ENCODE measurements at places on chromosomes 11 and 22.

DNA sequence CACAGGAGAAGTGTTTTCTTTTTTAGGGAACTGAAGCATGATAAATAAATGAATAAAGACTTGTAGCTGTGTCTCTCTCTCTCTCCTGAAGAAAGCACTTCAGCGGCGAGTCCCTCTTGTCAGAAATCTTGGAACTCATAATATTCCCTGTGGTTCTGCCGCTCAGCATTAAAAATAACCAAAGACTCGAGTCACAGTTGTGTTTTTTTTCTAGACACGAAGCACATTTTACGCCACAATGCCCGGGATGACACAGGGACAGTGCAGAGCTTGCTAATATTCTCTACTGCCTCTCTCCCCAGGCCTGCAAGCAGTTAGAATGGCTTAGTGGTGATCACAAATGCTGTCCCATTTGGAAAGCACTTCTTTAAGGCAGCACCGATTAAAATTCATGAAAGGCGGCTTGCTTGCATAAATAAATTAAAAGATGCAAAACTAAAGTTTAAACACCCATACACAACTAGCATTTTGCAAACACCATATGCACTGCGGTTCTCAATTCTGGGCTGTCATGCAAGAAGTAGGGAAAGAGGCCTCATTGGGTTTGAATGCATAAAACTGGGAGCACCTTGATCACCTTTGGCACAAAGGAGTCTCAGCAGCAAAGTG lies 597.4 kb downstream of the SOX6 start:
- no peak for DNase-seq

GRCh38 chr22:31651664-31652063 lies 10.4 kb downstream of the PISD start:
- no peak for DNase-seq

- peak; percentile 94 for DNase-seq
These were observed 678 bp upstream of the ZFP91 start for GRCh38 chr11:58578136-58578634.

DNA sequence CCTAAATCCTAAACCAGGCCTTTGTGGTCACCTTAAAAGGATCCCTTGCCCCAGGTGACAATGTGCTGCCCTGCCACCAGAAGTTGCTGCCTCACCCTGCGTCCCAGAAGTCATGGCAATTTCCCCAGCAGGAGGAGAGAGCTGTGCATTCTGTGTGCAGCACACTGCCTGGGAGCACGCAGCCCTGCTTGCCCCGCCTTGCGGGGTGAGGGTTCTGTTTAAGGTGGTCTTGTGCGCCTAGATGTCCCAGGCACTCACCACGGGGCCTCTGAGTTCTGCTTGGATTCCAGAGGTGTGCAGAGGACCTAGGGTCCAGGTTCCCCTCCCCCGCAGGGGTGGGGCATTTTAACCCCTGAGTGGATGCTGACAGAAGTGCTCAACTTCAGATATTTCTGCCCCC lies 95.0 kb downstream of the GRAMD1B start:
- DNase-seq = no peak

- DNase-seq = no peak
These were observed 30.7 kb downstream of the FAM168A start for GRCh38 chr11:73566977-73567755.

Measured in NCI-H1436 (cell line).